Lower lobe of right lung (tissue), 2 donors: ENCODE measurements at places on chromosomes 2 and 18. TPM values are rescaled to one million over a fixed set of nuclear protein-coding genes. Genes with fewer than 3 reads are reported as not detected.

DNA sequence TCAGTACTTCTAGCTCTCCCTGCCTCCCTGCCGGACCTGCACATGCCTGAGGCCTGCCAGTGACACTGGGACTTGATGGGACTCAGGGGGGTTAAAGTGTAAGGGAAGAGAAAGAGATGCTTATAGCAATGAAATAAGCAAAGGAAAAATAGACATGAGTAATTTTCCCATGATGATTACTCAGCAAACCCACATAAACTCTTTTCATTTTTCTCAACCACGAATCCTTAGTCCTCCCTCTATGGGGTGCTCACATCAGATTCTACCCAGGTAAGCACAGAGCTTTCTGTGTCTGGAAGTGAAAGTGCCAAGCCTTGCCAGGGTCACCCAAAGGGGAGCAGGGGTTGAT, 44.8 kb upstream of the ANKRD62 start:
- no peak for DNase-seq

- no peak for DNase-seq
These were observed 280.5 kb downstream of the CAMKMT start for GRCh38 chr2:44642123-44642857.

- DNase-seq = no peak
These were observed 5.5 kb downstream of the COLEC12 start for GRCh38 chr18:495017-495416.

DNA sequence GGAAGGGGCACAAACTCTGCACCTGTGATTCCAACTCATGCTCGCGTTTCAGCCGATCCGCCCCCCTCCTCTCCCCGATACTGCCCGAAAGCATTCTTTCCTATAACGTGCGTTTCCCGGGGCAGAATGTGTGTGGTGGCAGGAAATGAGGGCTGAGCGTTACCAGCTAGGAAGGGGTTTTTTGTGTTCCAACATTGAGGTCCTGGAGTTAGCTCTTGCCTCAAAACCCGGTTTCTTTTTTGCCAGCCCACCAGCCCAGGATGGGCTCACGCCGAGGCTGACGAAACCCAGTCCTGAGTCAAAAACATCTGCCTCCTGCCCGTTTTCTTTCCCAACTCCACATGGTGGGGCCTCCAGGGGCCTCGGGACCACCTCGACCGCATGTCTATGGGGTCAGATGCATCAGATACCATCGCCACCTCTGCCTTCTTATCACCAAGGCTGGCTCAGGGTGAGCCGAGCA, 113.7 kb upstream of the COPS8 start:
- no peak for DNase-seq

CLEC4F gene
- 0.71 TPM for total RNA-seq

DNA sequence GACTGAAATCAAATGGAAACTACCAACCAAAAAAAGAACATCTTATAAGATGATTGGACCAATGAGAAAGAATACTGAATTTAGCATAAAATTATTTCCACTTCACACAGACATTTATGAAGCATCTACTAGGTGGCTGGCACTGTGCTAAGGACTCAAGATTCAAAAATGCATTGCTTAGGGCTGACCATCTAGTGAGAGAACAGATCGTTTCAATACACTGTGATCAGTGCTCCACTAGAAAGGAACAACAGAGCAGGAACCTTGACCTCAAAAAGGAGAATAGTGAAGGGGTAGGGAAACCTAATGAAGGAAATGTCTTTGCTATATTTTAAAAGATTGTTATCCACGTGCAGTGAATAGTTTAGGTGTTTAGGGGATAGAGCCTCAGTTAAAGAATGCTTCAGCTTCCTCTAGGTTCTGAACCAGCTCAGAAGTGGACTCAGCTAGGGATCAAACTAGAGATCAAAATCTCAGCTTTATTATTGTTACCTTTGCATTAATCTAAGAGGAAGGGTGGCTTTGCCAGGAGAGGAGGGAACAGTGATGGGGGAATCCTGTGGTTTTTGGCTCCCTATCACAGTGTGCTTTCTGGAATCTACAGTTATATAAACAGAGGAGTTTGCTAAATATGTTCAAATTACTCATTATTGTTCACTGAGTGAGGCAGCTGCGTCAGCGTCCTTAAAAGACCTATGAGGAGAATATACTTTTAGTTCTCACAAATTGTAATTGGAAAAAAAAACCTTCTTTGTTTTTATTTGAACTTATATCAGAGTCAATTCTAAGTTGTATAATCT, 16.2 kb upstream of the BBS5 start:
- DNase-seq = no peak

PTH2R gene
- 0.32 TPM for total RNA-seq

STEAP3 gene
- total RNA-seq = 18.3 TPM

- no peak for DNase-seq
These were observed 195.7 kb downstream of the ARL4C start for GRCh38 chr2:234300932-234301823.

ALPI gene
- not detected for total RNA-seq

GRCh38 chr2:67489396-67489795, 92.3 kb downstream of the ETAA1 start:
- no peak for DNase-seq

ADNP2 gene
- 16.5 TPM for total RNA-seq
